Regular cardiac myocyte (primary cell): ENCODE measurements at places on chromosomes 5 and 9. TPM values are rescaled to one million over a fixed set of nuclear protein-coding genes. Genes with fewer than 3 reads are reported as not detected.

Gene C5orf58
- total RNA-seq = under 0.01 TPM in 1 of 2 replicates, not detected in the other

Gene FBXO4
- 8.7 and 10.2 TPM in 2 replicates for total RNA-seq

Gene GPX8
- 165 and 182 TPM in 2 replicates for total RNA-seq

Gene IRGM
- total RNA-seq = not detected in 2 replicates

Gene HSPA5
- total RNA-seq = 355 and 538 TPM in 2 replicates

Gene DMGDH
- total RNA-seq = 0.58 and 3.7 TPM in 2 replicates

Gene HTR1A
- not detected in 2 replicates for total RNA-seq

Gene FRMPD1
- total RNA-seq = not detected in 2 replicates

Gene SYNPO
- 7.3 and 8.2 TPM in 2 replicates for total RNA-seq

Gene LOX
- 179 and 324 TPM in 2 replicates for total RNA-seq

Gene PCDHGB4
- total RNA-seq = 9.6 and 22.0 TPM in 2 replicates

Gene GRXCR2
- not detected in 2 replicates for total RNA-seq

Gene NEK6
- total RNA-seq = 33.5 and 51.0 TPM in 2 replicates

Gene OR2V1
- total RNA-seq = not detected in 2 replicates

Gene DRD1
- under 0.01 TPM in 1 of 2 replicates, not detected in the other for total RNA-seq

Gene DNAI1
- total RNA-seq = 0.28 TPM in 1 of 2 replicates, not detected in the other

Gene C5orf46
- 5.9 and 25.1 TPM in 2 replicates for total RNA-seq

Gene ZNF618
- total RNA-seq = 7.3 and 9.2 TPM in 2 replicates

Gene CENPP
- 2.0 and 7.5 TPM in 2 replicates for total RNA-seq

Gene NMUR2
- not detected in 2 replicates for total RNA-seq
